ENCODE measurements at places on chromosomes 3 and 15.

DNA sequence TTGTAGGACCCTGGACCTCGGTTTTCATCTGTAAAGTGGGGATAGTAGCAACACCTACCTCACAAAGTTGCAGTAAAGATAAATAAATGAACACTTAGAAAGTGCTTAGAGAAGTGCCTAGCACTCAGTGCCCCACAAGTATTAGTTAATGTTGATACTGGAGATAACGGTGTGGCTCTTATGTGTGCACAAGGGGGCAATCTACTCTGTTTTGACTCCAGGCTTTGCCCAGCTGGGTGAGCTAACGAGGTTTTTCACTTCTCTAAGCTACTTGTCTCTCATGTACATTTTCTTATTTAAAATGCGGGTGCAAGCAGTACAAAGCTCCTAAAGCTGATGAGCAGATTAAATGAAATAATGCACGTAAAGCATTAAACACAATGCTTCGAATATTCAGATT lies 193.5 kb upstream of the ICE2 start:
- no peak for DNase-seq

DNA sequence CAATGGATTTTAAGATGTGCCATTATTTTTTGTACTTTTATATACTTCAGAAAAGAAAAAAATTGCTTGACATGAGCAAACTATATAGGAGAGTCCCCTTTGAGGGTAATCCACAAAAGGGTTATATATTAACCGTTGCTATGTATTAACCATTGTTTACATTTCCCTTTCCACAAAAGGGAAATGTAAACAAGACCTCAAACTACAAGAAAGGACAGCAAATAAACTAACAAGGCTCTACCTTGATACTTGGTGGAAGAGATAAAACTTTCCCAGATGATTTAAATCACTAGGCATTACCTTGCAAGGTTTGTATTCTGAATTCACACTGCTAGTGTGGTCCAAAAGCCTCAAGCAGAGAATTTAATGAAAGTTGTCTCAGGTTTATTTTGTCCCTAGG lies 616.3 kb upstream of the BCHE start:
- no peak for DNase-seq

DNA sequence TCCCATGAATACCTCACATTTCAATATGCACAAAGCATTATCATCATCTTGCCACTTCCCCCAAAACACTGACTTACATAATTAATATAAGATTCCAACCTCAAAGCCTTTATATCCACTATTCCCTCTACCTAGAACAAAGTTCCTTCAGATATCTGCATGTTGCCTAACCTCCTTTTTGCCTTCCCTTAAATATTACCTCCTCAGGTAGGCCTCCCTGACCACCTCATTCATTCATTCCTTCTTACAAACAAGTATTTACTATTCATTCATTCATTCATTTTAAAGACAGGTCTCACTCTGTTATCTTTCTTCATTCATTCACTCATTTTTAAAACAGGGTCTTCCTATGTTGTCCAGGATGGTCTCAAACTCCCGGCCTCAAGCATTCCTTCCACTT lies 18.6 kb downstream of the DYNC1LI1 start:
- DNase-seq = no peak

DNA sequence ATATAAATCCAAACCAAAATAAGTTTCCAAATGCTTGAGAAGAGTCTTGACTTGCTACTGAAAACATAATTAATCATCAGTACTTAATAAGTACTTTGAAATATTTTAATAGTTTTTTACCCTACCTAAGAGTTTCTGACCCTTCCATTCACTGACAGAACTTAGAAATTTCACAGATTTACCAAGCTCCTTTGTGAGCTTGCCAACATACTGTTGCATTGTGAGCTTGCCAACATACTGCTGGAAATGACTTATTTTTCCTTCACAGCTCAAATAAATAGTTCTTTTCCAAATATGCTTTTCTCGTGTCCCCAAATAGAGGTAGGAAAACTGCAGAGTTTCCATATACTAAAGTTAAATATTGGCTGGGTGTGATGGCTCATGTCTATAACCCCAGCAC lies 9.6 kb upstream of the AADAC start:
- DNase-seq = no peak

DNA sequence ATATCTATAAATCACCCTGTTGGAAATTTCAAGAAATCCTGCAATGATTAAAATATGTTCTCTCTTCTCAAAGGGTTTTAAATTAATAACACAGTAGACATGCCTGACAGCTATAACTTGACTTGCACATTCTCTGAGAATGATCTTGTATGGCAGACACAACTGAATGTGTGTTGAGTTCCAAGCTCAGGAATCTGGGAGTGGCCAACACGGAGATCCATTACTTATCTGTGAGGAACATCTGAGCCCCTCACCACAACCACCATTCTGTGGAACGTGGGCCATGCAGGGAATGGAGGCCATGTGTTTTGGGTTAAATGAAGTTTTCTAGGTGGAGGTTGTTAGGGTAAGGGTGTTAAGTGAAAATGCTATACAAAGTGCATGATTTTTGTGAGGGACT lies 105.3 kb upstream of the CHMP2B start:
- no peak for DNase-seq

DNA sequence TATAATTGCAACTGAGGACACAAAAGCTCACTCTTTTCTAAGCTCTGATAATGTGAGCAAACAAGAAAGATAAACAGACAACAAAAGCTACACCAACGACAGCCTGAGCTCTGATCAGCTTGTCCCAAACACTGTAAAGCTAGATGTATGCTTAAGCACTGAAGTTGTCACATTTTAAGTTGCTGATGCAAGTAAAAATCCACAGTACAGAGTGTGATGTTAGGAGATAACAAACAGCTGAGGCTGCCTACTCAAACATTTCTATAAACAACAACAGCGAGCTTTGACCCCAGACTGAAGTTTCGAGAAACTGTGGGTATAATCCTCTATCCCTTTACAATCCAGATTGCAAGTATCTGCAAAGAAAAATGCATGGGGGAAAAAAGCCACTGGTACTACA lies 10.7 kb downstream of the MTHFS start:
- no peak for DNase-seq

GRCh38 chr15:74988007-74988800 lies 7.2 kb upstream of the SCAMP5 start:
- DNase-seq = no peak

DNA sequence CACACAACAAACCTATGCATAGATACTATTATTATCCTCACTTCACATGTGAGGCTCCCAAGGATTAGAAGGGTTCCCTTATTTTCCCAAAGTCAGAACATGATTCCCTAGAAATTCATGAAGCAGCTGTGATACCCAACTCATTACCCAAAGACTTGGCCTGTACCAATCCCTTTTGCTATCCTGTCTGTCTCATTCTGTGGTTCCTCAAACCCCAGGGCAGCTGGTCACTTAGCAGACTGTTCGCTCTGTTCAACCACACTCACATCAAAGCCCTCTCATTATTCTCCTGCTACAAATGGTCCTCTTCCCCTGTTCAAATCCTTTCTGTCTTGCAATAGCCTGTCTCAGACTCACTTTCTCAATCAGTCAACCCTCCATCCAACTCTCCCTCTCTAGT lies 154.3 kb upstream of the TRIM42 start:
- no peak for DNase-seq

- DNase-seq = no peak
These were observed 4.4 kb upstream of the CLDN11 start for GRCh38 chr3:170414202-170414663.

GRCh38 chr3:59128685-59129084 lies 78.9 kb upstream of the CFAP20DC start:
- DNase-seq = no peak

DNA sequence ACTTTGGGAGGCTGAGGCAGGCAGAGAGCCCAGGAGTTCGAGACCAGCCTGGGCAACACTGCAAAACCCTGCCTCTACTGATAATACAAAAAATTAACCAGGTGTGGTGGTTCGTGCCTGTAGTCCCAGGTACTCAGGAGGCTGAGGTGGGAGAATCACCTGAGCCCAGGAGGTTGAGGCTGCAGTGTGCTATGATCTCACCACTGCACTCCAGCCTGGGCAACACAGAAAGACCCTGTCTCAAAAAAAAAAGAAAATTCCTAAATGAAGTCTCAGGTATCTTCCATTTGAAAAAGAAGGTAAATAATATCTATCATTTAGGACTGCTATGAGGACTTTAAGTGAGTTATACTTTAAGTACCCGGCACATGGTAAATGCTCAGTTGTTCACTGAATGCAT lies 2.9 kb downstream of the SMARCC1 start:
- DNase-seq = no peak

DNA sequence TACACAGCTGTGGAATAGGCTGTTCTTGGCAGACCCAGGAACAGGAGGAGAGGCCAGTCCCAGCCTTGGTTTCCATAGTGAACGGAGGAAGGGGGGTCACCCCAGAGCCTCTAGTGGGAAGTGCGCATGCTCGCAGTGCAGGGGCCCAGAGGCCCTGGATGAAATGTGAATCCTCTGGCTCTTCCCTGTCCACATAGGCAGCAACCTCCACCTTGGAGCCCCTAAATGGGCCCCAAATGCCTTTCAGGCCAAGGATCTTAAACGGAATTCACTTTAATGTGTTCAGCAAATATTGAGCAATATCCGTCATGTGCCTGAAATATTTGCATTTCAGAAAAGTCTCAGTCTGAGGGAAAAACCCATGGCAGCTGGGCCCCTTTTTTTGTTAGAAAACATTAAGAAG lies 3.3 kb upstream of the NDN start:
- DNase-seq = no peak

GRCh38 chr3:67648229-67648628 lies 6.2 kb downstream of the SUCLG2 start:
- no peak for DNase-seq

DNA sequence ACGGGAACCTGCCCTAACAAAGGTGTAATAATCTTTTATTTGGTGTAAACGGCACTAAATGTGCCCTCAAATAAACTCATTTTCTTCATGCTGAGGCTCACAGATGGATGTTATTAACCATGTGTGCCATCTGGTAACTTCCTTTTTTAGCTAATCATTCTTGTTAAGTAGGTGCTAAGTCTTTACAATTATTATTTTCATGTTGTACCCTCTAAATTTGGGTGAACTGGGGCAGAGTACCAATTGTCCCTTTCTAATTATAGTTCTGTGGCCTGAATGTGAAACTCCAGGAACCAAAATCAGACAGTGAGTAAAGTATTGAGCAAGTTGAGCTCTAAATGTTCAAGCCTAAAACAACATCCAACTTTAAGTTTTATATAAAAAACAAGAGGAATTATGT lies 220.7 kb upstream of the CADM2 start:
- no peak for DNase-seq

- no peak for DNase-seq
These were observed 204.7 kb upstream of the GAP43 start for GRCh38 chr3:115418583-115418982.

DNA sequence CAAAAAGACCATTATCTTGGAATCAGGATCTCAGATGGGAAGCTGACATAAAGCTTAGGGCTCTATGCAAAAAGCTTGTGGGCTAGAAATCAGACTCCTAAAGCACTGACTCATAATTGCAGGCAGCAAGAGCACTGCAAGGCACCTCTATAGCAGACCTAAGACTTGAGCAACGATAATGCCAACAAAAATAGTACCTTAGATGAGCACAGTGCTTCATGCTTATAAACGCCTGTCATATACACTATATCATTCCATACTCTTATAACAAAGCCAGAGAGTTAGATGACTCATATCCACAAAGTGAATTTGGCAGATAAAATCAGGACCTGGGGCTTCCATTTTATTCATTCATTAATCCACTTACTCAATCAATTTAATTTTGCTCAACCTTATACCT lies 560.8 kb downstream of the MCTP2 start:
- no peak for DNase-seq

DNA sequence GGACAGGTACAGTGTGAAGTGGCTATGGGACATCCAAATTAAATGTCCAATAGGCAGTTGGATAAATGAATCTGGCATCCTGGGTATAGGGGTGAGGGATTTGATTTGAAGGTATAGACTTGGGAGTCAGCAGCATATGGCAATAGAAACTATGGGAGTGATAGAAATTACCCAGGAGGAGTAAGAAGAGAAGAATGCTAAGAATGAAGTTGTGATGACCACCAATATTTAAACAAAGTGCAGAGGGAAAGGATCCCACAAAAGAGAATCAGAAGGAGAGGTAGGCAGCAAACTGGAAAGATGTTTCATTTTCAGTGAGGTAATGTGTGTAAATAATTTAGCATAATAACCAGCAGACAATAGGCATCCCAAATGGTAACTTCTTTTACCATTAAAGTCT lies 13.8 kb upstream of the MSL2 start:
- no peak for DNase-seq

GRCh38 chr3:39388741-39389248 lies 5.6 kb downstream of the SLC25A38 start:
- no peak for DNase-seq

- DNase-seq = no peak
These were observed 43.6 kb upstream of the RPL32 start for GRCh38 chr3:12884790-12885582.

- no peak for DNase-seq
These were observed 220.2 kb downstream of the NTRK3 start for GRCh38 chr15:88036154-88036839.

- DNase-seq = no peak
These were observed 29.9 kb upstream of the ADPGK start for GRCh38 chr15:72813345-72814004.

DNA sequence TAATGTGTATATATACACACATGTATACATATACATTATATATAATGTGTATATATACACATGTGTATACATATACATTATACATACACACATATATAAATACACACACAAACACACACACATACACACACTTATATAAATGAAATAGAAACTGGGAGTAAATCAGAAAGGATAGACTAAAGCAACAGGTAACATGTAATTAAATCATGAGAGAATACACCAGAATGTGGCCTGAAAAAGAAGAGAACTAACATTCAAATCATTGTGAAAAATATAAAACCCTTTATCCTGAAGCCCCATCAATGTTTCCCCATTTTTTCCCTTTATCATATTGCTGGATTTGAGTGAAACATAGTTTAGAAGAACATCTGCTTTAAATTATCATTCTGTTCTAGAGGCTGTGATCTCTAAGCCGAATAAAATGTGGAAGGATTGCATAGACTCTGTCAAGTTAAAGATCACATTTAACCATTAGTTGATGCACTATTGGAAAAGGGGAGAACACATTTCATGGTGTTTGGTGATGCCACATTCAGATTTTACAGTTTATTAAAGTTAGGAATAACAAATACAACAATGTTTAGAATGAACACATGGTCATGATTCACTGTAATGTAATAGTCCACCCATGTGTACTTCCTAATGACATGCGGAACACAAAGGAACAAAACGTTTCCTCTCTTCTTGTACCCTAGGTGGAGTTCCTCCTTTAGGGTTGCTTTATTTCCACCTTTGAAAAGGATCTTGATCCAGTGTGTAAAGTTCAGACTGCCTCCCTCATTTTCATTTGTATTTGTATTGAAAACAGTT lies 12.5 kb upstream of the THRB start:
- DNase-seq = no peak

DNA sequence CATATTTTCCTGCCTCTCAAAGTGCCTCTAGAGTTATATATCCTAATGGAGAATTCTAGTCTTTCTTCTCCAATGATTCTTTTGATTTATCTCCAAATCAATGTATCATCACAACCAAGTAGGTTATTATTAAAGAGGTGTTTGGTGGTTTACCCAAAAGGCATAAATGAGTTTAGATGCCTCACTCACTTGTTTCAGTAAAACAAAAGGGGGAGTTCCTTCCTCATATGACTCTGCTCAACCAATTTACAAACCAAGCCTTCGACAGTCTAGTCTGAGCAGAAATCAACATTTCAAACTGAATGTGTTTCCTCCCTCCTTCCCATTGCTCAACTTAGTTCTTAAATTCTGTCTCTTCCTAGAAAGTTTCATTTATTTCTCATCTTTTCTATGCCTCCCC lies 116.5 kb downstream of the TNIK start:
- no peak for DNase-seq
